C1 segment of cervical spinal cord (tissue), 14 donors: ENCODE measurements at places on chromosomes 7 and 10.

DNA sequence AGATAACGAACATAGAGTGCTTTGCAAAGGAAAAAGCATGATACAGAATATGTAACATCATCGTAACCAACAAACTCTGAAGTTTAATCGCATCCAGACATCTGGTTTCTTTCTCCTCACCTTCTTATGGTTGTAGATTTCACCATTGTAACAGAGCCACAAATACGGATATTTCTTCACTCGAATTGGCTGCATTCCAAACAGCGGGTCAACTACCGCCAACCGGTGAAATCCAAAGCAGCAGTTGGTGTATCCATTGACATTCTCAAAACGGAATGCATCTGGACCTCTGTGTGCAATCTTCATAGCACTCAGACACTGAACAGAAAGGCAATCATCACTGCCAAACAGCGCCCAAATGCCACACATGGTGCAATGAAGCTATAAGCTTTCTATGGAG is 3.4 kb downstream of the ASNS start:
- DNase-seq, result no peak

DNA sequence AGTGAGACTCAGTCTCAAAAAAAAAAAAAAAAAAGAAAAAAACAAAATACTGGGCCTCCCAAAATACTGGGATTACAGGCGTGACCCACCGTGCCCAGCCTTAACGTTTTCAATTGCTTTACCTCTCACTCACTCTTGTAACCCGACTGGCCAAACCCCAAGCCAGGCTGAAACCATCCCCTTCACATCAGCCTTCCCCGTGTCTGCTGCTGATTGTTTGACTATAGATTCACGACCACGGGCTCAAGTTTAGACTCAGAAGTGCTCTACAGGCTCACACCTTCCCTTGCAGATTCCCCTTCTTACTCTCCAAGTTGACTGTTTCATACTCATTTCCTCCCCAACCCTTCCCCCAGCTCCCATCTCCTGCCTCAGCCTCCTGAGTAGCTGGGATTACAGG is 22.3 kb downstream of the TYW1 start:
- DNase-seq, result no peak

- no peak for DNase-seq
These were observed 1.8 kb downstream of the GSTO1 start for GRCh38 chr10:104256335-104256961.

DNA sequence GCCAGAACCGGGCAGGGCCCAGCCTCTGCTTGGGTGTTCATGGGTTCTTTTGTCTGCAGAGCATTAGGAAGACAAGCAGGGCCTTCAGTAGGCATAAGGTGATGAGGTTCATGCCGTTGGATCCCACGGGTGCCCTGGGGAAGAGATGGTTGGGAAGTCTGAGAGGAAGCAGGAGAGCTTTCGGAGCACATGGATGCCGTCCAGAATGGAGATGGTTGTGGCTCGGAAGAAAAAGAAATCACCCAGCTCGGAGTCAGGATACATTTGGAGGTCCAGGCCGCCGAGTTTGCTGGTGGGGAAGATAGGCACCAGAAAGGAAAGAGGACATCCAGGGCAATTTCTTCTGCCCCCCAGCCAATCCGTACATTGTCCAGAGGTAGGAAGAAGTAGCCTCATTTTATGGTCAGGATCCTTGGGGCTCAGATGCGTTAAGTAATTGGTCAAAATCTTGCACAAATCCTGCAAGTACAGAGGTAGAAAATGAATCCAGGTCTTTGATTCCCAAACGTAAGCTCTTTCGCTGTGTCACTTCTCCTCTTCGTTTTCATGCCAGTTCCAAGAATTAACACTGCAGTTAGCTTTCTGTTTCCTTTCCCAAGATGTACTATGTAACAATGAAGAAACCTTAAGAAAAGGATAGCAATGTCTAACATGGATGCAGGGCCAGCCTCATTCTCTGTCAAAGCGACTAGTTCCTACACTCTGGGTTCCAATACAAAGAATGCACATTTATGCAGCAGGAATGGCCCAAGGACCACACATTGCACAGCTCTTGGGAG is 147.8 kb upstream of the KLF6 start:
- no peak for DNase-seq

- no peak for DNase-seq
These were observed 4.7 kb upstream of the EIF5AL1 start for GRCh38 chr10:79507440-79508167.

- DNase-seq, result no peak
These were observed 64.0 kb downstream of the TNS3 start for GRCh38 chr7:47517821-47518480.

DNA sequence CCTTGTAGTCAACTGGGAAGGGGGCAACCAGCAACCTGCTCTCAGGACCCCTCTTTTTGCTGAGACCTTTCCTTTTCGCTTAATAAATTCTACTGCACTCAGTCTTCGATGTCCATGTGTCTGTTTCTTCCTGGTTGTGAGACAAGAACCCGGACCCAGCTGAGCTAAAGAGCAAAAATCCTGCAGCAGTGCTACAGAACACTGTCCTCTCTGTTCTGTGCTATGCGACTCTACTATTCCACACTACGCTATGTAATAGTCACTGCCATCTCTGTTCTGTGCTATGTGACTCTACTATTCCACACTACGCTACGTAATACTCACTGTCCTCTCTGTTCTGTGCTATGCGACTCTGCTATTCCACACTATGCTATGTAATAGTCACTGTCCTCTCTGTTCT is 34.3 kb downstream of the DIP2C start:
- DNase-seq, result no peak

- DNase-seq, result no peak
These were observed 205.4 kb downstream of the ARHGAP12 start for GRCh38 chr10:31723106-31723750.

GRCh38 chr10:51117053-51117660 is 42.9 kb downstream of the PRKG1 start:
- no peak for DNase-seq

DNA sequence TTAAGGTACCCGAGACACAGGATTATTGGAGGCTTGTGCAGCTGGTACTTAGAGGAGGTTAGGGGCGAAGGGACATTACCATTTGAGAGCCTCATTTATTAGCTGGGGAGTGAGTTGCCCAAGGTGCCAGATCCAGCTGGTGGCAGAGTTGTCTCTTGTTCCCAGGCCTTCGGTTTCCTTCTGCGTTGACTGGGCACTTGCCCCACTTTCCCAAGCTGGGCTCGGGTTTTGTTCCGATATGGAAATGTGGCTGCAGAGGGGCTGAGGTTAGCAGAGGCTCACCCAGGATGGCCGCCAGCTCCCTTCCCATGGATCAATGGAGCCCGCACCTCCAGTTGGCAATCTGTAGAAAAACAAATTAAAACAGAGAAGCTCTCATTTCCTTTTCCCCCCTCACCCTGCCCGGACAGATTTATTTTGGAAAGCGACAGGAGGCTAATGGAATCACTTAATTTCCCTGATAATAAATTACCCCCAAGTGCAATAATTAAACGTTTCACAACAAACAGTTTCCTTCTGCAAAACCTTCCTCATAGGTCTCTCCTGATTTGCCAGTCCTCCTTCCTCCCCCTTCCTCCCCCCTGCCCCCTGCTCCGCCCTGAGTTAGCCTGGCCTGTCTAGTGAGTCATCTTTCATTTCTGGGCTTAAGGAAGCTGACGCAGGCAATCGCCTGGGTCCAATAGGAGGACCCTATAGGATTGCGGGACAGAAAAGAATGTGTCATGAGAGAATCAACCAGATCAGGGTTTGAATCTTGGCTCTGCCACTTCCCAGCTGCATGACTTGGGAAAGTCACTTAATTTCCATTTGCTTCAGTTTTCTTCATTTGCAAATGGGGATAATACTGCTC is 51.7 kb downstream of the ADRA2A start:
- DNase-seq, result no peak

GRCh38 chr7:98295467-98296192 is 14.1 kb downstream of the BRI3 start:
- no peak for DNase-seq

- DNase-seq, result no peak
These were observed 646.0 kb downstream of the KCNMA1 start for GRCh38 chr10:76991621-76992020.

DNA sequence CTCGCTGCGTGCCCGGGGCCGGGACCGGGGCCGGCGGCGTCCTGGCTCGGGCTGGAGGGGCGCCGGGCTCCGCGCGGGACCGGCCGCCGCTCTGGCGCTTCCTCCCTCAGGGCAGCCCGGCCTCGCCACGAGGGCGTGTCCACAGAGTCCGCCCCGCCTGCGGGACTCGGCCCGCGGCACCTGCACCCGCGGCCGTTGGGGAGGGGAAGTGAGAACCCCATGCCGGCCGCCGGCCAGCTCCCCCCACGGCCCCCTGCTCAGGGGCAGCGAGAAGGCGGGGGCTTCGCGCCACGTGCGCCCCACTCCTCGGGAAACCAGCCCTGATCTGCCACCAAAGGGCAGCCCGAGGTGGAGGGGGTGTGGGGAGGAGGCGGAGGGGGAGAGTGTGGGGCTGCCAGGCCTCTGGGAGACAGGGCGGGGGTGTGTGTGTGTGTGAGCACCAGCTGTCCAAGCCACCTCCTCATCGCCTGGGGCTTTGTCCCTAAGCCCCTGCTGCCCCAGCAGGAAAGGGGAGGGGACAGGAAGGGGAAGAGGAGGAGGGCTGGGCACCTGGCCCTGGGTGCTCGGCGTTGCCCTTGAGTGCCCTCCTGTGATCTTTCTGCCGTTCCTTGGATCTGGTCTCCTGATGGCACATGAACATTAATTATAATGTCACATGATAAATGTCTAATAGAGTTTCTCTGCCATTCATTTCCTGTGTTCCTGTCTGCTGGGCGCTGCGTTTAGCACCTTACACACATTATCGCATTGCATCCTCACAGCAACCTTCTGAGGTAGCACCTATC is at the start of gene PIK3AP1:
TSS of gene PIK3AP1 (minus strand) at position 93 of the 785 bp plus-strand sequence. CDS start 120 bp downstream, outside the sequence.
- DNase-seq, result no peak

GRCh38 chr7:116393654-116394053 is 105.9 kb upstream of the CAV2 start:
- DNase-seq, result no peak

DNA sequence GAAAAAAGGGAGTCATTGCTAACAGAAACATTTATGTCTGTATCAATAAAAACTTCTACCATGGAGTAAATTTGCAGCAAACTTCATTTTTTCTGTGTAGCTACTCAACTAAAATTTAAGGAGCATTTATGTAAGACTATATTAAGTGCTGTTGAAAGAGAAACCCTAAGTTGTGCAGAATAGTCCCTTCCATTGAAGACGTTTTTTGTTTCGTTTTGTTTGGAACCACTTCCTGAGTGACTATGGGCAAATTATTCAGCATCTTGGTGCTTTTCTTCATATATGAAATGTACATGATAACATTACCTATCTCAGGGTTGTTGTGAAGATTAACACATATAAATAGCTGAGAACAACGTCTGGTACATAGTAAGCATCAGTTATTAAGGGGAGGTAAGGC is 24.3 kb downstream of the SEM1 start:
- no peak for DNase-seq

DNA sequence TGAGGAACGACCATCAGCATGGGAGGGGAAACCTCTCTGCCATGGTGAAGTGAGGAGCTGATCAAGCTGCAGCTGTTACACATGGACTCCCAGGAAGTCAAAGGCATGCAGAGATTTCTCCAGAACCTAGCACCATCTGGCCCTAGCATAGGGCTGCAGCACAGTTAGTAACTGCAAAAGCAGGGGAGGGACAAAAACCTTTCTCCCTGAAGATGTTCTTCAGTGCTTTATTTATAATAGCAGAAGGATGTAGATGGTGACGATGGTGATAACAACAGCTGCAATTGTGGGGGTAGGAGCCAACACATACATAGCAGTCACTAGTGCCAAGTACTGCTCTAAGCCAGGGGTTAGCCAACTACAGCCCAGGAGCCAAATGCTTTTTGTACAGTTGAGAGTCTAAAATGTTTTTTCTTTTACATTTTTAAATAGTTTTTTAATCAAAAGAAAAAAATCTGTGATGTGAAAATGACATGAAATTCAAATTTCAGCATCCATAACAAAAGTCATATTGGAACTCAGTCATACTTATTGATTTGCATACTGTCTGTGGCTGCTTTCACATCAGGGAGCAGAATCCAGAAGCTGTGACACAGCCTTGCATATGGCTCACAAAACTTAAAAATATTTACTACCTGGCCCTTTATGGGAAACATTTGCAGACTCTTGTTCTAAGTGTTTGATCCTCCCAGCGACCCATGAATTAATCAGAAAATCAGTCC is 299.5 kb downstream of the ELMO1 start:
- no peak for DNase-seq

DNA sequence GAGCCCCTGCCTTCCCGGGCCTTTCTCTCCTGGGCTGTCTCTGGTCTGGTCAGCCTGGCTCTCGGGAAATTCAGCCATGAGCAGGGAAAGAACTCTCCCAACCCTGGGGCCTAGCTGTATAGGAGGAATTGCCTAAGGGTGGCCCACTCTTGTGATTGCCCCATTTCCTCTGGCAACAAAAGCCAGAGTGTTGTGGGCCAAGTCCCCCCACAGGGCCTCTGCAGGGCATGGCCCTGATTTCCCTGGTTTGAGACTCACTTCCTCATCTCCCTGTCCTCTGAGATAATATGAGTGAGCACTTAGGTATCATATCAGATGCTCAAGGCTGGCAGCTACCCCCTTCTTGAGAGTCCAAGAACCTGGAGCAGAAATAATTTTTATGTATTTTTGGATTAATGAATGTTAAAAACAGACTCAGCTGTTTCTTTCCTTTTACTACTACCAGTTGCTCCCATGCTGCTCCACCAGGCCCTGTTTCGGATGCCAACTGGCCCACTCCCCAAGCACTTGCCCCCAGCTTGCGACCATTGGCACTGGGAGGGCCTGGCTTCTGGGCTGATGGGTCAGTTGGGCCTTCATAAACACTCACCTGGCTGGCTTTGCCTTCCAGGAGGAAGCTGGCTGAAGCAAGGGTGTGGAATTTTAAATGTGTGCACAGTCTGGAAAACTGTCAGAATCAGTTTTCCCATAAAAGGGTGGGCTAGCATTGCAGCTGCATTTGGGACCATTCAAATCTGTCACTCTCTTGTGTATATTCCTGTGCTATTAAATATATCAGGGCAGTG is 11.4 kb downstream of the IRF5 start:
- DNase-seq, result no peak

- no peak for DNase-seq
These were observed 67.3 kb upstream of the DNAJB12 start for GRCh38 chr10:72421885-72422540.

- peak; percentile 44 for DNase-seq
These were observed 709 bp downstream of the ARPC1B start for GRCh38 chr7:99375070-99375807.

DNA sequence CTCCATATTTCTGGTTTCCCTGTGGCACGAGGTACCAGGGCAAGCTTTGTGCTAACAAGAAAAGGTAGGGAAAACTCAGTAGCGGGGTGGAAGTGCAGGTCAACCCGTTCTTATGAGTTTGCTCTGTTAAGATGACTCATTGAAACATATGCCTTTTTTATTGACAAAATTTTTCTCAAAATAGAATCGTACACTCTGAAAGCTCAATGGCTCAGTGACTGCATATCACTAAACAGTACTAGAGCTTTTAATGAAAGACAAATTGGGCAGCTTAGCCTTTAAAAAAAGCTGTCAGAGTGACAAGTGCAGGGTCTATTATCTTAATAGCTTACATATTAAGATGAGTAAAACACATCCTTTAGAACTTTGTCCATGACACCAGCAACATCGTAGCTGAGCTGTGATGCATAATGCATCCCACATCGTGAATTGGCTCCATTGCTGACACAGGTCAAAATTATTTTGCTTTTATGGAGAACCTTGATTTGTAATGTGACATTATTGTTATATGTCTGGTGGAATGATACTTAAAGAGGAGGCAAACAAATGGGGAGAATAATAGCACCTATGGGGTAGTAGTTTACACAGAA is 264.4 kb downstream of the ETV1 start:
- no peak for DNase-seq

- DNase-seq, result no peak
These were observed 917.9 kb downstream of the GRID1 start for GRCh38 chr10:85448716-85449115.
